Foreskin fibroblast (primary cell): ENCODE measurements at places on chromosomes 2 and 18.

DNA sequence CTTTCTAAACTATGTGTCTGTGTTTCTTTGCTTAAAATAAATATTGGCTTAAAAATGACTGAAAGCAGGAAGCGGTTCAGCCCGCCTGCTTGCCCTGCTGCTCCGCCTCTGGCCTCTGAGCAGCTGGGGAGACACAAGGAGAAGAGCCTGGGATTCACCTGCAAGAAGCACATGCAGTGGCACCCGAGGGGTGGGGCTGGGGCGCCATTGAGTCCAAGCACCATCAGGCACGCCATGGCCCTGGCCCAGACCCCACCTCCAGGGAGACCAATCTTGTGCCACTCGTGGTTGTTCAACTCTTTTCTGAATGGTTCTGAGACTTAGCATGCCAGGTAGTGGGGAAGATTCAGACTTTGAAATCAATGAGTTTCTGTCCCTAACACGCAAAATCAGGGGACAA lies 495.5 kb upstream of the MYT1L start:
- DNase-seq = no peak

DNA sequence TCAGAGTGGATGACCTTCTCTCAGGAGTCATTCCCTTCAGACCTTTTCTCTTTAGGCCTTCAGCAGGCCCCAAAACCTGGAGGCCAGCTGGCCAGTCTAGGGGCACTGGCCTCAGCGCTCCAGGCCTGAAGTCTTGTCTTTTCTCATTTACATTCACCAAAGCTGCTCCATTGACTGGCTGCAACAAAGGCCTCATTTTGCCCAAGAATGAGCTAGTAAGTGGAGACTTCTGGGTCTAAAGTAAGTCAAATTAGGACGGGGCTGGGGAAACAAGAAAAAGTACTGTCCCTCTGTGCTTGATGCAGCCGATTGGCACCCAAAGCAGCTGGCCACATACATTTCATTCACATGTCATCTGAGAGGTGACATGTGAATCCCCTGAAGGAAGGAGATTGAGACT lies 83.8 kb upstream of the RIOK3 start:
- no peak for DNase-seq

GRCh38 chr2:241637795-241638660 lies 535 bp downstream of the ATG4B start:
- peak; percentile 45 for DNase-seq

DNA sequence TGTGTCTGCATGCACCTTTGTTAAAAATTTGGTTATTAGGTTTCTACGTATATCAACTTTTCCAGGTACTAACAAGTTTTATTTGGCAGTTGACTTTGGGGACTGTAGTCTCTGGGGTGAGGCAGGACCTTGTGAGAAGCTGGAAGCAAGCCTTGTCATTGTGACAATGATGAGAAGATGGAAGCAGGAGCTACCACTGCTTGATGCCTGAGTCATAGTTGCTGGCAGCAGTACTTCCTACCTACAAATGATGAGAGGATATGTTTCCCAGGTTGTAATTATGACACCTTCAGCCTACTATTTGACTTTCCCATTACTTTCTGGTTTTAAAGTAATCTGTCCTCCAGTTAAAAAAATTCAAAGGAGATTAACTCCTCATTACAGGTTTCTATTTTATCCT lies 516.3 kb downstream of the NRXN1 start:
- DNase-seq = no peak

GRCh38 chr2:112140205-112140802 lies 2.1 kb downstream of the FBLN7 start:
- DNase-seq = no peak

DNA sequence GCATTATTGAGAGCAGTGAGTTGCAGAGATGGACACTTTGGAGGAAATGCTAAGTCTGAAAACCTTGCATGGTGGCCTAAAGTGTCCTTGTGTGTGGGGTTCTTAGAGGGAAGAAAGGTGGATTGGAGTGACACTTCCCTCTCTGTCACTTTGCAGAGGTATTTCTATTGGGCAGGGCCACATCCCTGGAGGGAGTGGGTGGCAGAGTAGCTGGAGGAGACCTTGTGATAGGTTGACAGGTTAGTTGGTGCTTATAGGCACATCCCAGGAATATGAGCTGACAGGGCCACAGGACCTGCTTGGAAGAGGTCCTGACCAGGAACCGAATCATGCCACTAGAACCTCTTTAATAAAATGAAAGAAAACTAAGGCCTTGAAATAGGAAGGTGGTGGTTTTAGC lies 972 bp upstream of the IGFBP5 start:
- DNase-seq = no peak

- DNase-seq = no peak
Measured at GRCh38 chr18:14933049-14933851, 185.3 kb downstream of the ANKRD30B start.

- no peak for DNase-seq
Measured at GRCh38 chr2:150107170-150107569, 380.3 kb downstream of the RND3 start.

GRCh38 chr2:120182019-120182560 lies 41.1 kb downstream of the TMEM185B start:
- DNase-seq = no peak

GRCh38 chr2:240959941-240960308 lies 38.5 kb upstream of the SNED1 start:
- no peak for DNase-seq

DNA sequence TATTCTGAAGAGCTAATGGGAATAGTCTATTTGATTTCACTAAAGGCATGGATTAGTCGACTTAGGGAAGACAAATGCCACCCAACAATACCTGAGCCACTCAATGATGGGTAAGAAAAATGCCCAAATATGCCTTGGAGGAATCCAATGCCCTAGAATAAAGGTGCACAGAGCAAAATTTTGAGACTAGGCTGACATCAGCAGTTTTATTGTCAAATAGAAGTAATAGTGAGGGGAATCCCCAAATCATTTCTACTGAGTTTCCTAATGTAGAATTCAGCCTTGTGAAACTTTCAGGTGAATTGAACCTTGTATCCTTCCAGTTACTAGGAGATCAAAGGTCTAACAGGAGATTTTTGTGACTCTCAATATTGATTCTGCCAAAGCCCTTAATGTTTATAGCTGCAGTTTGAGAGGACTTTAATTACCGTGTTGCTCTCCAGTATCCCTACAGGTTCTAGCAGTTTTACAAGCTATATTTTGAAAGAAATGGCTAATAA lies 50.8 kb upstream of the THSD7B start:
- DNase-seq = no peak

GRCh38 chr2:98507891-98508708 lies 63.4 kb downstream of the INPP4A start:
- DNase-seq = no peak

GRCh38 chr2:88614497-88615157 lies 12.6 kb downstream of the EIF2AK3 start:
- no peak for DNase-seq

DNA sequence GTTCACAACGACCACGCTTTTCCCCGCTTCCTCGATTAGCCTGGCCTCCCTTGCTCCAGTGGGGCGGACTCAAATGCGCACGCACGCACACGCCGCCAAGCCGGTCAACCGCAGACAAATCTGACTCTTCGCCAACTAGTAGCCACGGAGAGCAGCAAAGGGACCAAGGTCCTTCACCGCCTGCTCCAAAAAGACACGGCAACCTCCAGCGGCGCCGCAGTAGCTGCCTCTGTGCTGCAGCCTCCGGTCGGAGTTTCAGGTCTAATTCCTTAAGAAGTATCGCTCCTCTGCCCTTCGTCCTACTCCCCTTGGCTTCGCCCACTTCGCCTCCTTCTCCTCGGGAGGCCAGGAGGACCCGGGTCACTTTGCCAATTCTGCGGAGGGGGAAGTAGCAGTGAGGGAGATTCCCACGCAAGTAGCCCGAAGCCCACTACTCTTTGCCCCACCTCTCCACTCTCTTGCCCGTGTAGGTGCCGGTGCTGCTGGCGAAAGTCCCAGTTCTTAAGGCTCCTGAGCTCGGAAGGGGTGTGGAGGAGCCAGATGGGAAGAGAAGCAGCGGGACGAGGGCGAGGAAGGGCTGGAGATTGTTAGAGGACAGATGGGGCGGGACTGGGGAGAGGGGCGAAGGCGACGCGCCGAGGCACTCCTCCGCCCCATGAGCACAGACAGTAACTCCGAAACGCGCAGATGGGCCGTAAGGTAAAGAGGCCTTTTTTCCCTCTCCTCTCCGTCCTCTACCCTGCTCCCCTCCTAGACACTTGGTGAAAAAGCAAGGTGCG lies 615 bp downstream of the AKAIN1 start:
- DNase-seq = no peak

GRCh38 chr18:48781163-48781987 lies 169.4 kb downstream of the SMAD7 start:
- peak; percentile 34 for DNase-seq

- DNase-seq = no peak
Measured at GRCh38 chr18:78159397-78159796, 820.2 kb upstream of the SALL3 start.

- no peak for DNase-seq
Measured at GRCh38 chr2:128282976-128283810, 35.5 kb downstream of the HS6ST1 start.

- no peak for DNase-seq
Measured at GRCh38 chr2:202122980-202123720, 50.1 kb downstream of the KIAA2012 start.

DNA sequence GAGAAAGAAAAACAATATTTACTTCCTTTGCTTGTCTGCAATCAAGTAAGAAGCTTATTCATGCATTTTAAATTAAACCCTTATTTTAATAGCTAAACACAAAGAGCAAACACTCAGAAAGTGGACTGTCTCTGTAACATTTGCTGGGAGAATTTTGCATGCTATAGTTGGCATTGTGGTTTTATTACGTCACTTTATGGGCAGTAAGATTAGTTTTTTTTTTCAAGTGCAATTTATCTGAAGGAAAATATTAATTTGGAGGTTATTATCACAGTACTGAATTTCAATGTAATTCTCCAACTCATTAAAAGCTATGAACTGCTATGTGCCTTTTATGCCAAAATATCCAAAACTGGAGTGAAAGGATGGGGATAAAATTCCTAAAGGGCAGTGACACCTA lies 103.3 kb downstream of the TMEFF2 start:
- peak; percentile 32 for DNase-seq

DNA sequence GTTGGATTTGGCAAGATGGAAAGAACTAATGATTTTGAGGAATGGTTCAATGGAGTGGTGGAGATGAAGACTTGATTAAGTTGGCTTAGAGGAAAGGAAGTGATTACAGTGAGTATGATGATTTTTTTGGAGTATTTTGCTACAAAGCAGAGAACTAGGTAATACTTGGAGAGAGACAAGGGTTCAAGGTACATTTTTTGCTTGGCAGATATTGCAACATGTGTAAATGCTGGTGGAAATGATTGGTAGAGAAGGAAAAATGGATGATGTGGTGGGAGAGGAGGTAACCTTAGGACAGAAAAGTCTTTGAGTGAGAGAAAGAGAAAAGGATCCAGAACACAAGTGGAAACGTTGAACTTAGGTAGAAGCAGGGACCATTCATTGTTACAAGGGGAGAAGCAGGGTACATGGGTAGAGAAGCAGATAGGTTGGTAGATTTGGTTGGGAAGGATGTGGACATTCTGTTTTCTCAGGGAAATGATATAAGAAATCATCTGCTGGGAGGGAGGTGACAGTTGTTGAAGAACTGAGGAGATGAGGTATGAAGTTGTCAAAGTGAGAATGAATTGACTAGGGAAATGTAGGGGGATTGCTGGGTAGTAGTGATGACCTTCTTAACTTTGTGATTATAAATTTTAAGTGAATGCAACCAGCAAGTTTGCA lies 6.5 kb downstream of the EHBP1 start:
- DNase-seq = no peak

DNA sequence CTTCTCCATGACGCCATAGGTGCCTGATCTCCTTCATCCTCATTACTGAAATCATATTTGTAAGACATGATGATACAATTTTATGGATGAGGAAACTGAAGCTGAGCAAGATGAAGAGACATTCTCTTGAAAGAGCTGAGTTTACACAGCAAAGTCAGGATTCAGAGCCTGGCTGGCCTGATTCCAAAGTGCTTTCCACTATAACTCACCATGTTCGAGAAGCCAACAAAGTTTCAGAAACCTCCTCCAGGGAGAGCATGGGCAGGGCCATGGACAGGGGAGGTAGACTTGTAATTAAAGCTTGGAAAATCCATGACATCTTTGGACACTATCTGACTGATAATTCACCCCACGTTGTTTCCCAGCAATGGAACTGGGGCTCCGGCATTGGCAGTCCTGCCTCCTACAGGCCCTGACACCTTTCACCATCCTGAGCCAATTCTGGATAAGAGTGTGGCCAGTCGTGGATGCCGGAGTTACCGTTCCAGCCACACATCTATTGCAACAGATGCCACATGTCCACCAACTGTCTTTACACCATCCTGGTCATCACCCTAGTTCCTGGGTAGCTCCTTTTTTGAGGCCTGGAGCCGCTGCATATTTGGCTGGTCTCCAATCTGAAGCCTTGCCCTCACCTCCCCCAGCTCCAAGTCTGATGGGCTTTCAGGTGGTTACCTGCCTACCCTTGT lies 85.0 kb upstream of the PPP1CB start:
- DNase-seq = no peak

DNA sequence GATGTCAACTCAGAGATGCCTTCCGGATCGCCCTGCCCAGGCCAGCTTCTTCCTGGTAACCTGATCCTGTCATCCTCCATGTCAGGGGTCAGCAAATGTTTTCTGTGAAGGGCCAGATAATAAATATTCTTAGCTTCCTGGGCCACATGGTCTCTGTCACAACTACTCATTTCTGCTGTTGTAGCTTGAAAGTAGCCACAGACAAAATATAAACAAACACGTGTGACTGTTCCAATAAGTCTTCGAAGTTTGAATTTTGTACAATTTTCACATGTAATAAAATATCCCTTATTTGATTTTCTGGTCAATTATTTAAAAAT lies 35.8 kb downstream of the ANXA4 start:
- no peak for DNase-seq

GRCh38 chr2:27071990-27072830 lies 756 bp upstream of the OST4 start:
- DNase-seq = no peak

DNA sequence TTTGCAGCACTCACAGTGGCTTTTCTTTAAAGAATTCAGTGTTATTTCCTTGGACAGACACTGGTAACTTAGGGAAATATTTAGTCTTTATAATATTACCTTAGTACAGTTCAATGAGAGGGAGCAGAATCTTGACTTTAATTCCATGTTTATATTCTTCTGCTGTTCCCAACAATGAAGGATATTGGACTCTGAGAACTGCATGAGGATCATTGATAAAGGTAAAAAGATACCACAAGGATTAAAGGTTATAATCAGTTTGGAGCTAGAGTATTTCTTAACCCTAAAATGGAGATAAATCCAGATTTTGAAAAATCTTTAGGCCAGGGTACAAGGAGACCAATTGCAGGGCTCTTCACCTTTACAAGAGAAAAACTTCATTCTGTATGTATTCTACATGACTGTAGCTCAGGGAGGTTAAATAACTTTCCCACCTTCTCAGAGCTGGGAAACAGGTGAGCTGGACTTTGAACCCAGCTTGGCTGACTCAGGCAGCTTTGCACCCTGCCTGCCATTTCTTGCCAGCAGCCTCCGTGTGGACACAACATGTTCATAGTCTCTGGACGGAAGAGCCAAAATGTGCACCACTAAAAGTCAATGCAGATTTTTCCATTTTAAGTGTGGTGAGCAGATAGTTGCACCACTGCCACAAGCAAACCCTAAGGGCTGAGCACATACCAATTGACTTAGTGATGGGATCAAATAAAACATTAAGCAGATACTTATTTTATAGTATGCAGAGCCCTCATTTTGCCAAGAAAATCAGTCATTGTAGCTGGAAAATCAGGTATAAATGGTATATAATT lies 26.7 kb downstream of the UPP2 start:
- no peak for DNase-seq
